Astrocyte of the spinal cord (primary cell): ENCODE measurements at places on chromosomes 5 and 9.

- no peak for DNase-seq
Observed at GRCh38 chr5:159091065-159091464, 8.7 kb downstream of the EBF1 start.

- peak; percentile 17 for DNase-seq
Observed at GRCh38 chr5:135569755-135570452, 8.9 kb downstream of the CXCL14 start.

DNA sequence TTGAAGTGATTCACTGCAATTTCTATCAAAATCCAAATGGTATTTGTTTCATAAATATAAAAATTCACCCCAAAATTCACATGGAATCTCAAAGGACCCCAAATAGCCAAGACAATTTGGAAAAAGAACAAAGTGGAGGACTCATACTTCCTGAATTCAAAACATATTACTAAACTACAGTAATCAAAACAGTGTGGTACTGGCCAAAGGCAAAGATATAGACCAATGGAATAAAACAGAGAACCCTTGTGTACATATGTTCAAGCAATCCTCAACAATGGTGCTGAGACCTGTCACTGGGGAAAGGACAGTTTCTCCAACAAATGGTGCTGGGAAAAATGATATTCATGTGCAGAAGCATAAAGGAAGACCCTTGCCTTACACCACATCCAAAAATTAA, 14.0 kb downstream of the OBP2B start:
- DNase-seq = no peak

- no peak for DNase-seq
Observed at GRCh38 chr5:51194671-51195070, 188.6 kb upstream of the ISL1 start.

DNA sequence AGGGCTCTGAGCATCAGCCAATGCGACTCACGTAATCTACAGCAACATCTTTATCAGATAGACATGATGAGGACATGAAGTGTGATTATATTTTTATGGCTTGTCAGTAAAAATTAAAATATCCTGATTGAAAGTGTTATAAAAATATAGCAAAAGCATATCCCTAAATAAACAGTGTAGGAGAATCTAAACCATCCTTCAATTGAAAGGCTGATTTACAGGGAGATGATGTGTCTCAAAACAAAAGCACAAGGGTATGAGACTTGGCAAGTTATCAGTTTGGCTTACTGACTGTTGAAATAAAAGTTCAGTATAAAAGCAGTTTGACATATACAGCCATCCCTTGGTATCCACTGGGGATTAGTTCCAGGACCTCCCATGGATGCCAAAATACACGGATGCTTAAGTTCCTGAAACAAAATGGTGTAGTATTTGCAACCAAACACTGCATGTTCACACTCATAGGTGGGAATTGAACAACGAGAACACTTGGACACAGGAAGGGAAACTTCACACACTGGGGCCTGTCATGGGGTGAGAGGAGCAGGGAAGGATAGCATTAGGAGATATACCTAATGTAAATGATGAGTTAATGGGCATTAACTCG, 149.9 kb upstream of the MAP1B start:
- DNase-seq = no peak

- DNase-seq = no peak
Observed at GRCh38 chr9:131046093-131046380, 37.1 kb downstream of the LAMC3 start.

DNA sequence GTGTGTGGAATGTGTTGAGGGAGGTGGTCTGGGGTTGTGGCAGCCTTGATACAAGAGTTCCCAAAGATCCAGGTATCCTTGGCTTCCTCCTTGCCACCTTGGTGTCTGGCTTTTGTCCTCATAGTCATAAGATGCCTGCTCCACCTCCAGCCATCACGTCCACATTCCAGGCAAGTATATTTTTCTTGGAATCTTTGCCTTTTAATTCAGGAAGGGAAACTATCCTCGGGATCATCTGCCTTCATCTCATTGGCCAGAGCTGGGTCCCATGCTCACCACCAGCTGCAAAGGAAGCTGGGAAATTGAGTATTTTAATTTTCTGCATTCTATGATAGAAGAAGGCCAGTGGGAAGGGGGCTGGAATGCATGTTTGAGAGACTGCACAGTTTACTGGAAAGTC, 186.7 kb downstream of the C9orf50 start:
- no peak for DNase-seq

DNA sequence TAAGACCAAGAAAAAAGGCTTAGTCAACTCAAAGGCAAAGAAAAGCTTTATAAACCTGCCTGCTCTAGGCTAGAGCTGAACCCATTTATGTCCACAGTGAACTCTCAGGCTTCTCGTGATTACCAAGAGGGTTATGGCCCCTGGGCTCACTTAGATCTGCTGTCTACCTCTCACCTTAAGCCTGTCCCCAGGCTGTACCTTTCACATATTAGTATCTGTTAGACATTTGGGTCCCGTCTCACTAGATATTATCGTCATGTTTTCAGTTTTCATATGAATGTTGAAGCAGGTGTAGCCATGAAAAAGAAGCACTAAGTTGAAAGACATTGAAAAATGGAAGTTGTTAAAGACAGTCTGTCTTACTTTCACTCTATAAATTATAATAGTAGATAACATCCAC, 75.2 kb upstream of the COX7C start:
- DNase-seq = no peak

DNA sequence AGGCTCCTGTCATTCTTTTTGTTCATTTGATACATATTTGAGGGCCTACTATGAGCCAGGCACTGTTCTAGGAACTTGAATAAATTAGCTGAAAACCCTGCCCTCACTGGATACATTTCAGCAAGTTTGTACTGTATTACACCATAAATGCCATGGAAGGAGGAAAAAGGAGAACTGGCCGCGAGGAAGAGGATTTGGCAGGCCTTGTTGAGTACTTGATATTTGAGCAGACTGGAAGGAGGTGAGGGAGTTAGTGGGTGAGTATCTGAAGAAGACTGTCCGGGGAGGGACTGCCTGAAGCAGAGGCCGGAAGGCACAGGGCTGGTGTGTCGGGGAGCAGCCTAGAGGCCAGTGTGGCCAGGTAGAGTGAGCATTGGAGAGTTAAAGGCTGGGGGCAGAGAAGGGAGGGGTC, 4.5 kb downstream of the SNX30 start:
- no peak for DNase-seq
